ENCODE measurements at places on chromosomes 4 and X. TPM values are rescaled to one million over a fixed set of nuclear protein-coding genes. Genes with fewer than 3 reads are reported as not detected.

DIPK2B gene
- not detected for total RNA-seq

DNA sequence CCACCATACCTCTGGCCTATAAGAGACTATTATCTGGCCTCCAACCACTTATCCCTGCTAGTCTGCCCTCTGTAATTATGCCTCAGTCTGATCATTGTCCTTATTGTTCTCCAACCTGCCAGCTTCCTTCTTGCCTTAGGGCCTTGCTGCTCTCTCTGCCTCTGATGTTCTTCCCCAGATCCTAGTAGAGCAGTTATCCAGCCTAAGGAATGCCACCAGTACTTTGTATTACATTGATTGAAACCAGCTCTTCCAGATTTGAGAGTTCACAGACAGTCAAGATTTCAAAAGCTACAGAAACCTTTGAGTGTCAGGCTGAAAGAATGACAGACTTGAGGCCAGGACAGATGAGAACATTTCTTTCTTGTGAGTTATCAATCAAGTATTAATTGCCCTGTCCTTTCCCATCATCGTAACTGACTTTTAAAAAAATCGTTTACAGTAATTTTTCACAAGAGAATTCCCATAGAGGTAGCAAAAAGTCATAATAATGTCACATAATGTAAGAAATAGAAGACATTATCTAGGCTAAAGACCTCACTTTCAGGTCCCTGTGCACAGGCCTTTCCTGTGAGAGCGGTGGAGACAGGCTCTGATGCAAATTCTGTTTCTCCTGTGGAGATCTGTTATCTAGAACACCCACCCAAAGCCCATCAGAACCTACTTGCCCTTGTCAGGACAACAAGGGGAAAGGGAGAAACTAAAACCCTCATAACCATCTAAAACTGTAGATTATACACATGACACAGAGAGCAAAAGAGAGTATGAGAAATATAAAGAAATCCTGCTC lies 64.1 kb upstream of the GUCY1A1 start:
- no peak for DNase-seq

- no peak for DNase-seq
Observed at GRCh38 chr4:59369229-59369628, 1830.9 kb upstream of the ADGRL3 start.

DNA sequence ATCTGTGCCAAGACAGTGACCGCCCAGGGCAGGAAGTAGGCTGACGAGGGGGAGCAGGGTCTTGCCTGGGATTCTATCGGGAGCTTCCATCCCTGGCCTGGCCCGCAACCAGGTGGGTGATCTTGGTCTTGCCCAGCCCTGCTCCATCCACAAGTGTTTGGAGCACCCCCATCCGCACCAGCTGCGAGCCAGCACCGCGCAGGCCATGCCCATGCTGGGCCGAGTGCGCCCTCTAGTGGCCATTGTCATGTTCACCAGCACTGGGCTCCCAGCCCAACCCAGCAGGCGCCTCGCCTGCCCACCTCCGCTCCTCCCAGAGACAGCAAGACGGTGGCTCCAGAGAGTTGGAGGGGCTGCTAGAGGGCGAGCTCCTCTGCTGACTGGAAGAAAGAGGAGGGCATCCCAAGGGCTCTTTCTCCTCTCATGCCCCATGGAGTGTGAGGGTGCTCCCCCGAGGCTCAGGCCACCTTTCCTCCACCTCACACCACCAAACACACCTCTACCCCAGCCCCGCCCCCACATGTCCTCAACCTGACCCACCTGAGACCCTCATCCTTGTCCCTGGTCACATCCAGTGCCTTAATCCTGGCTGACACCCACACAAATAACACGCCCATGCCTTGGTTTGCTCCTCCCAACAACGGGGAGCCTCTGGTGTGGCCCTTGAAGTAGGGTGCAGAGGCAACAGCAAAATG lies 9.8 kb upstream of the ATP2B3 start:
- DNase-seq = peak; percentile 78

DNA sequence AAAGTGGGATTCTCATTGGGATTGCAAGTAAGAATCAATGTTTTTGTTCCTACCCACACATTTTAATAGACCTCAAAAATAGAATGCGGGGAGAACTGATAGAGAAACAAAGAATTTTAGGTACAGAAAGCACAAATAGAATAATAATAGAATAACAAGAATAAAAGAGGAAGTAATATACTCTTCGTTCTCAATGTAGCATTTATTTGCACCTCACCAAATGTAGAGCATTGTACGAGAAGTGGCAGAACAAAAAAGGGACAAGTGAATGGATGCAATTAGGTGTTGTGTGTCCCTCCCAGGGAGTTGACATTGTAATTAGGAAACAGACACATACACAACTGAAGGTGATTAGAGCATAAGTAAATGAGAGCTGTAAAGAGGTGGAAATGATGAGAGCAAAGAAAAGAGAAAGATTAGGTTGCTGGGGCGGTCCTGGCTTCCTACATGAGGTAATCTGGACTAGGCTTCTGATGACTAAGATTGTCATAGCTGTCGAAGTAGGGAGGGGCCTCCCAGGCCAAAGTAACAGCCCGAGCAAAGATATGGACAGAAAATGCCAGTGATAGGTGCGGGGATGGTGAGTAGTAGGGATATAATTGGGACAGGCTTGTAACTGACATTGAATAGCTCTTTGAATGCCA lies 10.4 kb downstream of the RAB9A start:
- DNase-seq = no peak

DNA sequence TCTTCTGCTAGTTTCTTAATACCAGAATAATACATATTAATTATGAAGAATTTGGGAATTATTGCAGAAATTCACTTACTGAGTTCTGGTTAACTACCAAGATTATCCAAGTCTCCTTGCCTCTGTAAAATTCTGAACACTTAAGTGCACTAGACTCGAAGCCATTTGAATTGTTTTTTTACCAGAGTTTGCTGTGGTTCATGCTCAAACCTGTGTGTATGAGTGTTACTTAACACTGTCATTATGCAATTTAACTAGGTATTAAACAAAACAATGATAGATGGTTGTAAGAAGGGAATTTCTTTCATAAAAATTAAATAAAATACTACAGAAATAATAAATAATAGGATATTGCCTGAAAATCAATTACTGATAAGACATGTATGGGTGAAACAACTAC lies 145.6 kb upstream of the FAT4 start:
- no peak for DNase-seq

DNA sequence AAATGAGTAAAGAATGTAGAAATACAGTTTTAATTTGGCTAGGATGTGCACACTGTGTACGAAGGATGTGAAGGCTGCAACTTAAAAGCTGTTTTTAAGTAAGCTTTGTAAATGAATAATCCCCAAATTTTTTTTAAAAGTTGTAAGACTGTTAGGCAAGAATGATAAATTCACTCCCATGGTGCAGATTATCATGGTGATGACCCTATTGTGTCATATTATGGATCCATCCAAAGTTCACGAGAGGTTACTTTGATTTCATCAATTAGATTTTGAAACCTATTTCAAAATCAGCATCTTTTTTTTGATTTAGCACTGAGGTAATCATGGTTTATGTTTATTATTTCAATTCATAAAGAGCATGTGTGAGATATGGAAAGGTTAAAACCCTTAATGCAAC lies 62.9 kb upstream of the ETNPPL start:
- DNase-seq = no peak

DNA sequence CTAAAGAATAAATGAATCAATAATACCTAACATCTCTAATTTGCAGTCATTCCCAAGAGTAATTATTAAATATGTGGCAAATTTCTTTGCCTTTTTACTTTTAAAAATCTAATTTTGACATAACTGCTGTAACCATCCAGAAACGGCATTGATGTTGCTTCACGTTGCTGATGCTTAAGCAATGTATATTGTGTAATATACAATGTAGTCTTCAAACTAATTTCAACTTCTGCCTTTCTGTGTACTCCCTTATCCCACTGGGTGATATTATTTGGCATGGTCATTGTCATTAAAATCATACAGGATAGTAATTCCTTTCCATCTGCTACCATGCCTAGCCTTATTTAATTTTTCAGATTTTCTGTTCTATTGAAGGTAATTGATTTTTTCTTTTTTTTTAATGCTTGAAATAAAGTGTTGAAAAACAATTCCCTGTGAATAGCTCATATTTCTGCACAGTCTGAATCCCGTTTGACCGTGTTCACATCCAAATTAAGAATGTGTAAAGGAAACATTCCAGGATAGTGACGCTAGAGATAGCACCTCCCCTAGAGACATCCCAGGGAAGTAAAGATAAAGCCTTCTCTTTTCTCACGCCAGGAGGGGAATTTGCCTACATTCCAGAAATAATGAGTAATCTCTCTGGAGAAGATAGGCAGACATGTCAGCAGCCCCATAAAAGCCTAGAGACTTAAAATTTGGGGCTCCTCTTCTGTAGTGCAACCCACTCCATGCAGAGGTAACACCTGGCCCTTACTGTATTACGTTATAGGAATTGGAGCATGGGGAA lies 8.6 kb downstream of the FAM200B start:
- peak; percentile 87 for DNase-seq

GRCh38 chr4:15912236-15912635 lies 26.3 kb downstream of the FGFBP1 start:
- DNase-seq = no peak

OGT gene
- 128 TPM for total RNA-seq

DNA sequence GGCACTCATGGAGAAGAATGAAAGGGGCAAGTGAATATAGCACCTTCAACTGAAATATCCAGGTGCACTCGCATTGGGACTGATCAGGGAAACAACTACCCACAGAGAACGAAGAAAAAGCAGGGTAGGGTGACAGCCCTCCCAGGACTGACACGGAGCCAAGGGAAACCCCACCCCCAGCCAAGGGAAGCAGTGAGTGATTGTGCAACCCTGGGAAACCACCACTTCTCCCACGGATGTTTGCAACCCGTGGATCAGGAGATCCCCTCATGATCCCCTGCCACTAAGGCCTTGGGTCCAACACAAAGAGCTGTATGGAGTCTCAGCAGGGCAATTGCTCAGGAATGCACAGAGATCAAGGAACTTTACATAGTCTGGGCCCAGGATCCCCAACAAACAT lies 158.5 kb upstream of the HCCS start:
- DNase-seq = peak; percentile 14

GRCh38 chr4:1793940-1794808 lies 1.1 kb downstream of the FGFR3 start:
- peak; percentile 57 for DNase-seq

- no peak for DNase-seq
Observed at GRCh38 chrX:103779141-103779789, 2.6 kb downstream of the PLP1 start.

SMR3A gene
- total RNA-seq = not detected

DNA sequence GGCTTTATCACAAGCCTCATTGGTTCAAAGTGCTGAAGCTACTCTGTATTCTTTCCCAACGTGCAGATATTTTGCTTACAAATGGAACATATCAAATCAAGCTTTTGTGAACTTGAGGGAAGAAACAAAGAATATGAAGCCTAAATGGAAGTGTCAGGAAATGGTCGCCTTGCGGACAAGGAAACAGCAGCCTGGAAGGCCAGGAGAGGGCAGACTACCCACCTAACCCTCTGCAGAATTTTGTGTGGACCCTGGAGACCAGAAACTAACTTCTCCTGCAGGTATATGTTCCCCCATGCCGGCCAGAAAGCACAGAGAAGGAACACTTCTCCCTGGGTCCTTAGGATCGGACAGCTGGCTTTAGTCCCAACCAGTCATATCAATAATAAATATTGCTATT lies 1425.8 kb downstream of the PCDH7 start:
- peak; percentile 44 for DNase-seq
